HepG2 (cell line): ENCODE measurements at places on chromosomes 5 and 9.

GRCh38 chr5:157451806-157452205 is 8.2 kb upstream of the NIPAL4 start:
- peaks cover 9% of the 10 kb centered on the region; the same call in 1 of the 2 replicates for H3K4me1 ChIP-seq
- H3K36me3 ChIP-seq = no peaks in the 10 kb centered on the region
- no peaks in the 10 kb centered on the region for H3K27me3 ChIP-seq
- DNase-seq = no peak

GRCh38 chr5:179755022-179755421 is 22.4 kb downstream of the MAML1 start:
- H3K4me3 ChIP-seq = no peak overlapping the region
- H3K36me3 ChIP-seq = peaks cover 11% of the 10 kb centered on the region; the same call in 1 of the 3 replicates

DNA sequence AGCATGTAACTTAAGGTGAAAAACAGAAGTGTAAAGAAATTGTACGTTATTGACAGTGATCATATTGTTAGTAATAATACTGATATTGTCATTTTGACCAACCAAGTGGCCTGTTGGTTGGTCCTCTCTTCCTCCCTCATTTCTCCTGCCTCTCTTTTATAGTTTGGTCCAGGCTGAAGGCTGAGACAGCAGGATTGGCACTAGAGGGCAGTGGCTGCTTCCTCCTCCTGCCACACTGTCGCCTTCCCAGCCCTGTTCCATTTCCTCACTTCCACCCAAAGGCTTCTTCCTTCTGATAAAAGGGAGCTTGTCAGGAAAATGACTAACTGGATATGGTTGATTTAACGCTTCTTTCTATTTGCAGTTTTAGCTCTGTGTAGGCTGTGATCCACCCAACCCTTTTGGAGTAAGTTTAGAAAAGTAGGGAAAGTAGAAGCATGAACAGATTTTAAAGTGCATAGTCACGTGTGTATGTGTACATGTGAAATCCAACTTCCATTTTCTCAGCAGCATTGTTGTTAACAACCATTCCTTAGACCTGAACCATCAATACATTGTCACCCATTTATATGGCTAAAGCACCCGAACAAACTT is 35.6 kb downstream of the PTCD2 start:
- no peak for DNase-seq
- no peak overlapping the region for H3K4me3 ChIP-seq
- H3K27ac ChIP-seq = no peak overlapping the region
- no peaks in the 10 kb centered on the region for H3K4me1 ChIP-seq
- no peaks in the 10 kb centered on the region for H3K27me3 ChIP-seq
- H3K36me3 ChIP-seq = peaks cover 24% of the 10 kb centered on the region

GRCh38 chr9:76370396-76371023 is 23.7 kb downstream of the RFK start:
- no peaks in the 10 kb centered on the region for H3K36me3 ChIP-seq
- no peak for DNase-seq
- no peaks in the 10 kb centered on the region; the same call in 1 of the 2 replicates for H3K27me3 ChIP-seq
- H3K4me3 ChIP-seq = no peak overlapping the region

DNA sequence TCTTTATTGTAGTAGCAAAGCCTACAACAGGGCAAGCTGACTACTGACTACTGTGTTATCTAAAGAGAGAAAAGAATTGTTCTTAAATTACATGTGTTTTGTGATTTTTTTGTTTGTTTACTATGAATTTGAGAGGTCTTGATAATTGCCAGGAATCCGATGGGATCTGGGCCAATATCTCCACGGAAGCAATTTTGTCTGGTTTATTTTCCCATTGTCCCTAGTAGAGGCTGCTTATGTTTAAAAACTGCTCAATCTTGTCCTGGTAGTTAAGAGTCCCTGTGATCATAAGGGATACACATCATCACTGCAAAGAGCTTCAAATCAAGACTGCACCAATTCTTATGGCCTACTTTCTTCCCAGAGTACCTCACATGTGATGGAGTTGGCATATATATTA is 94.4 kb downstream of the GLDC start:
- no peak overlapping the region for H3K27ac ChIP-seq
- DNase-seq = no peak
- no peak overlapping the region for H3K4me3 ChIP-seq
- H3K4me1 ChIP-seq = peaks cover 14% of the 10 kb centered on the region
- no peaks in the 10 kb centered on the region for H3K27me3 ChIP-seq
- peaks cover 37% of the 10 kb centered on the region; the same call in 2 of the 3 replicates for H3K36me3 ChIP-seq

DNA sequence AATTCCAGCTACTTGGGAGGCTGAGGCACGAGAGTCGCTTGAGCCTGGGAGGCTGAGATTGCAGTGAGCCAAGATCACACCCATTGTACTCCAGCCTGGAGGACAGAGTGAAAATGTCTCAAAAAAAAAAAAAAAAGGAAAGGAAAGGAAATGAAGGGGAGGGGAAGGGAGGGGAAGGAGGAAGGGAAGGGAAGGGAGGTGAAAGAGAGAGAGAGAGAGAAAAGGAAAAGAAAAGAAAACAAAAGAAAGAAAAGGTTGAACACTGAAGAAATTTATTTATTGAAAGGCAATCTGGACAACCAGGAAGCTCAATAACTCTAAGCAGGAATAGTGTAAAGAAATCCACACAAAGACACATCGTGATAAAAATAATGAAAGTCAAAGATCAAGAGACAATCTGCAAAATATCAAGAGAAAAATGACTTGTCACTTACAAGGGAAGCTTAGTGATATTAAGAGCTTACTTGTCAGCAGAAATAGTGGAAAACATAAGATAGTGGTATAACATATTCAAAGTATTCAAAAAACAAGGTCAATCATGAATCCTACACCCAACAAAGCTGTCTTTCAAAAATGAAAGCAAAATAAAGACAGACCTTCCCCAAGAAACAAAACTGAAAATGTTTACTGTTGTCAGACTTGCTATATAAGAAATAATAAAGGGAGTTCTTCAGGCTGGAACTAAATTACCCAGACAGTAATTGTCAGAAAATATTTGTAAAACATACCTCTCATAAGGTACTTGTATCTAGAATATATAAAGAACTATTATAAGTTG is 10.9 kb upstream of the RIMOC1 start:
- no peak for DNase-seq
- H3K27ac ChIP-seq = no peak overlapping the region
- H3K4me1 ChIP-seq = no peaks in the 10 kb centered on the region
- H3K4me3 ChIP-seq = no peak overlapping the region

DNA sequence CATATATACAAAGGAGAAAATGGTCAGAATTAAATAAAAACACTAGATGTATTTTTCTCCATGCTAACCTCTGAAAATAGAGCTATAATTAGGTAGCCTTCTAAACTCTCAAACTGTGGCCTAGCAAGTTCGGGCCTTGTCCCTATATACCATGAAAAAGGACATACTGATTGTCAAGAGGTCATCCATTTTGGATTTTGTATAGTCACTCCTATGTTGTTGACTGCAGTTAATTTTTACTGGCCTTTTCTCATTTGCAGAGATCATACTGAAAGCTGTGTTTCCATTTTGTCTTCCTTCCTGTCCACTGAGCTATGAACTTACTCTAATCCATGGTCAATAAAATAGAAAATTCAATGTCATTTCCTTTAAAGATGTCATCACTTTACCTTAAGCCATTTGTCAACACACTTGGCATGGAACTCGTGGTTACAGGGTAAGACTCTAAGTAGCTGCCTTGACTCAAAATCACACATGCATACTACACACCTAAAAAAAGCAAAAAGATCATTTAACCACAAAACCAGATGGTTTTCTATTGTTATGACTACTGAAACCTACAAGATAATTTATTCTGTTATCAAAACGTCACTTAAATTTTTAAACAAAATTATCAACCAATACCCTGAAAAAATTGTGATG is 58.0 kb downstream of the RNF38 start:
- H3K36me3 ChIP-seq = peaks cover 11% of the 10 kb centered on the region
- no peaks in the 10 kb centered on the region for H3K27me3 ChIP-seq
- no peak overlapping the region for H3K27ac ChIP-seq
- H3K4me1 ChIP-seq = peaks cover 7% of the 10 kb centered on the region
- H3K4me3 ChIP-seq = no peak overlapping the region

- no peak for DNase-seq
- H3K4me1 ChIP-seq = no peaks in the 10 kb centered on the region
- H3K4me3 ChIP-seq = no peak overlapping the region
- no peaks in the 10 kb centered on the region for H3K36me3 ChIP-seq
These were observed 275.1 kb downstream of the MCTP1 start for GRCh38 chr5:95009812-95010211.

DNA sequence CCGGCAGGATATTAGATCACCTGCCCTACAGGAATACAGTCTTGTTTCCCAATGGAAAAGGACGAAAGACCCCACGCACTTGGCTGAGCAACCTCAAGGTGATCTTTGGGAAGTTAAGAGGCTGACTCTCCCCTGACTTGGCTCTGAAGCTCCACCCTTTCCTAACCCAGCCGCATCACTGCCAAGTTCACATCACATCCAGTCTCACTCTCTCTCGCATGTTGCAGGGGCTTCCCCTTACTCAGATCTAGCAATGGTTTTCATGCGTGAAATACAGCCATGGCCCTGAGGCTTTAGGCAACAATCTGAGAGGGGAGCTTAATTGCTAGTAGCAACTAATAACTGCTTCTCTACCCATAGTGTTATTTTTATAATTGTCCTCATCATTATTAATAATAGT is 211.6 kb downstream of the DOCK8 start:
- no peak for DNase-seq
- H3K4me3 ChIP-seq = no peak overlapping the region
- no peaks in the 10 kb centered on the region for H3K4me1 ChIP-seq

GRCh38 chr5:104539618-104540350 is 977.2 kb upstream of the NUDT12 start:
- H3K27ac ChIP-seq = no peak overlapping the region
- H3K4me1 ChIP-seq = no peaks in the 10 kb centered on the region
- H3K4me3 ChIP-seq = no peak overlapping the region

DNA sequence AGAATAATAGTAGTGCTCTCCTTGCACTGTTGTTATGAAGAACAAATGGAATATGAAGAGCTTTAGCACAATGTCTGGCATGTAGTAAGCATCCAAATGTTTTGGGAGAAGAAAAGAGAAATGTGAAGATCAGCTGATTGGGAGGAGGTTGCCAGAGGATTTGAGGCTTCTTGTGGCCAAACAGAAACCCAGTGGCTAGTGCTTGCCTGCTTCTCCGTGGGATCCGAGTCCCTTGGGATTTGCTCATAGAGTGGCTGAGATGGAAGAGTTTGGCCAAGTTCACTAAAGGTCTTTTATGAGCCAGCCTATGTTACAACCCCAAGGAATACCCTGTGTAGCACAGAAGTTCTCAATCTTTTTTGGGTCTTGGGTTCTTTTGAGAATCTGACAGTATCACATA is 86.0 kb downstream of the ANGPTL2 start:
- H3K27me3 ChIP-seq = no peaks in the 10 kb centered on the region
- H3K27ac ChIP-seq = no peak overlapping the region
- no peak overlapping the region for H3K4me3 ChIP-seq
- no peaks in the 10 kb centered on the region for H3K36me3 ChIP-seq
- no peaks in the 10 kb centered on the region; the same call in 1 of the 2 replicates for H3K4me1 ChIP-seq

- no peaks in the 10 kb centered on the region for H3K27me3 ChIP-seq
- no peak overlapping the region for H3K27ac ChIP-seq
- no peaks in the 10 kb centered on the region for H3K4me1 ChIP-seq
- H3K36me3 ChIP-seq = no peaks in the 10 kb centered on the region
- H3K4me3 ChIP-seq = no peak overlapping the region
These were observed 232.1 kb downstream of the CSNK1G3 start for GRCh38 chr5:123743990-123744583.

DNA sequence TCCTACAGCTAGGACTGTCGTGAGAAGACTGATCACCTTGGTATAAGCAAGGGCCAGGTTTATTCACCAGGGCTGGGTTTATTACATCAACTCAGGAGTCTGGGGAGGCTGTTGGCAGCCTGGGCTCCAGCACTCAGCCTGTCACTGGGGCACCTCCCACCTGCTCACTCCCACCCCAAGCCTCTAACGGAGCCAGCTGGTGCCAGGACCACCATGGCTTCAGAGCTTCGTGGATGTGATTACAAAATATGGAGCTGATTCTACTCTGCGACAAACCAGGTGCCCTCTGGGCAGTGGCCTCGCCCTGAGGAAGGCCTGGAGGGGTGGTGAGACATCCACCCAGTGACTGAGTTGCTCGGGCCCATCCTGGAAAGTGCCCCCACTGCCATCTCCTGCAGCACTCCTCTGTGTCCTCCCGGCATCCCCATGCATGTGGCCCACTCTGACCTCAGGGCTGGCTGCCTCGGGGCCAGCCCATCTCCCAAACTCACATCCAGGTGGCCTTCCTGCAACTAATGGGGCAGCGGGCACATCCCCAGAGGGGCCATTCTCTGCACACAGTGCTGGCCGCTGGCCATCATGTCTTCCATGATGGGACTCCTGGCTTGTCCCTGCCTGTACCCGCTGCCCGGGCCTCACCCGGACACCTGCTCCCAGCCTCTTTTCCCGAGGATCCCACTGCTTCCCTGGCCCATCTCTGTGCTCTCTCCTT is 49.6 kb downstream of the SECISBP2 start:
- H3K4me3 ChIP-seq = no peak overlapping the region
- no peak overlapping the region for H3K27ac ChIP-seq
- no peaks in the 10 kb centered on the region for H3K27me3 ChIP-seq
- no peaks in the 10 kb centered on the region for H3K36me3 ChIP-seq
- H3K4me1 ChIP-seq = peaks cover 50% of the 10 kb centered on the region

- H3K4me3 ChIP-seq = no peak overlapping the region
- peak; percentile 4 for DNase-seq
- no peaks in the 10 kb centered on the region for H3K27me3 ChIP-seq
- no peak overlapping the region for H3K27ac ChIP-seq
These were observed 44.7 kb upstream of the DMAC1 start for GRCh38 chr9:7844242-7844641.

GRCh38 chr9:113828221-113828620 is 47.9 kb upstream of the ZNF618 start:
- no peaks in the 10 kb centered on the region for H3K4me1 ChIP-seq
- no peak overlapping the region for H3K4me3 ChIP-seq
- no peak for DNase-seq
- H3K27me3 ChIP-seq = no peaks in the 10 kb centered on the region
